Stimulated activated CD8-positive, alpha-beta memory T cell treated with anti-CD3 and anti-CD28 coated beads, Interleukin-7, amount 100 ng/mL, for 24 hours (primary cell): ENCODE measurements at places on chromosomes 7 and 10.
A peak's percentile ranks its signal among the peaks of the same experiment; 100 is the strongest.

DNA sequence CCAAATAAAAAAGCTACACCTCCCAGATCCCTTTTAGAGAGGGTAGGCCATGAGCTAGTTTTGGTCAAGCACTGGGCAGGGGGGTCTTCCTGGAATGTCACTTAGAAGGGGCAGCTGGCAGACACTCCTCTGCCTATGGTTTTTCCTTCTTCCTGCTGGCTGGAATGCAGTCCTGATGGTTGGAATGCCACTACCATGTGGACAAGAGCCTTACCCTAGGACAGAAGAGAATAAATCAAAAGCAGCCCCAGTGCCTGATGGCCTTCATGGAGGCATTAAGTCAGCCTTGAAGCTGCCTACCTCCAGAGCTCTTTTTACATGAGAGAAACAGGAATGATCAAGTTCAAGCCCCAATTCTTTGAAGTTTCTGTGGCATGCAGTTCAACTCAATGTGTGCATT lies 43.5 kb upstream of the SORBS1 start:
- no peak for DNase-seq

DNA sequence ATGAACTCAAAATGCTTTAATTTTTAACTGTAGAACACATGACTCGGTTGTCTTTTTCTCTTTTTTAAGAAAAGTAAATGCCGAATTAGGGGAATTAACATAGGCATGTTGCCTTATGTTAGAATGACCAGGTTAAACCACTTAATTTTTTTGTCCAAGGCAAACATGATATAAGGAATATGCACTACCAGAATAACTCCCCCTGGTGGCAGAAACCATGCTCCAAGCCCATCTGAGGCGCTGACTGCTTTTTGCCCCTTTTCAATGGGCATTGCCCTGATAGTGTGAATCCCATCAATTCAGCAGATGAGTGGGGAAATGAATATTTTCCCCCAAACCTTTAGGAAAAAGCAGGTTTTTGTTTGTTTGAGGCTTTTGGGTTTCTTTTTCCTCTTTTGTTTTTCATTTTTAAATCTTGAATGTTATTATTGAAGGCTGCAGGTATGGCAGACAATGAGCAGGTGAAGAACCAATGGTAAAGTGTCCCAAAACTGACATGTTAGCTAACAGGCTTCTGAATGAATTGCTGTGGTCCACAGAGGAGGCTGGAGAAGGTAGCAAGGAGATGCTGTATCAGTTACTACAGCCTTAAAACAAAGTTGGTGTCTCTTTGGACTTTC lies 284.3 kb downstream of the SORCS3 start:
- DNase-seq: no peak

- no peak for DNase-seq
Observed at GRCh38 chr7:48255046-48255445, 83.8 kb downstream of the ABCA13 start.

GRCh38 chr10:123252779-123253178 lies 98.6 kb downstream of the BUB3 start:
- no peak for DNase-seq

DNA sequence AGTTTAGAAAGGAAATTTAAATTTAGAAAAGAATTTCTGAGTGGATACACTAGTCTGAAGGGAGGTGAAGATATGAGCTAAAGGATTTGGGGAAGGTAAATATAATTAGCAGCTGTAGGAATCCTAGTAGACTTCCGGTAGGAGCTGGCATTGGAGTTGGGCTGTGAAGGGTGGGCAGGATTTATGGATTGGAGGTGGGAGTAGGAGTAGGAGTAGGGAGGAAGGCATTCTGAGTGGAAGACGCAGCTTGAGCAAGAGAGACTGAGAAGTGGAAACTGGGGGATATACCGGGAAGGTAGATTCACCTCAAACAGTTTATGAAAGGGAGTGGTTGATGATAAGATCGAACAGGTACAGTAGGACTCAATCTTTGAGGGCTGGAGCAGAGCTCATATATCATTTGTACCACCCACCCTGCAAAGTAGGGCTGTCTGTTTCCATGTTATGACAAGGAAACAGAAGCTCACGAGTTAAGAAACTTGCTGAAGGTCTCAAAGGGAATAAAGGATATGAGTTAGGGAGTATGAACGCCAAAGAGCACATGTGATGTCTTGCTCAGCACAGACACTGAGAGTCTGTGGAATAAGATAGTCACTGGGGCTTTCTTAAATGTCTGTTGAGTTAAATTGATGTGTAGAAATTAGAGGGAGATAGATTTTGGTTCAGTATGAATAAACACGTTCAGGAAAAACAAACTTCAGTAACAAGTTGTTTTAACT lies 81.6 kb downstream of the RPS24 start:
- no peak for DNase-seq

GRCh38 chr7:147411096-147411495 lies 1179.5 kb upstream of the C7orf33 start:
- DNase-seq: no peak

DNA sequence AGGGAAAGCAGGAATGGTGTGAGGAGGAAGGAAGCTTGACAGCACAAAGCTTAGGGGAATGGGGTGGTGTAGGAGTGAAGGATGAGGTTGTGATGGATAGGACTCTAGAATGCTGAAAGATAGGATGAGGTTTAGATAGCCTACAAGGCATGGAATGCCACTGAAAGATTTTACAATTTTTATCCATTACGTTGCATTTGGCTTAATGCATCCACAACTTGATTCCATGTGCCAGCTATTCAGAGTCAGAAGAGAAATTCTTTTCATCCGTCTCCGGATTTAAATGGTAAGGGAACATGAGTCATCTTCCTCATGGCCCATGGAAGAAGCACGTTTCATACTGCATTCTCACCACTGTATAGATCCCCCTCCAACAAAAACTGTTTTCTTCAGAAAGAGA lies 212.4 kb upstream of the BMPER start:
- DNase-seq: no peak

GRCh38 chr10:119245272-119245671 lies 37.9 kb downstream of the GRK5 start:
- no peak for DNase-seq

- no peak for DNase-seq
Observed at GRCh38 chr7:45161842-45162241, 4.3 kb downstream of the RAMP3 start.

GRCh38 chr7:132073920-132074589 lies 502.2 kb downstream of the PLXNA4 start:
- DNase-seq: no peak

DNA sequence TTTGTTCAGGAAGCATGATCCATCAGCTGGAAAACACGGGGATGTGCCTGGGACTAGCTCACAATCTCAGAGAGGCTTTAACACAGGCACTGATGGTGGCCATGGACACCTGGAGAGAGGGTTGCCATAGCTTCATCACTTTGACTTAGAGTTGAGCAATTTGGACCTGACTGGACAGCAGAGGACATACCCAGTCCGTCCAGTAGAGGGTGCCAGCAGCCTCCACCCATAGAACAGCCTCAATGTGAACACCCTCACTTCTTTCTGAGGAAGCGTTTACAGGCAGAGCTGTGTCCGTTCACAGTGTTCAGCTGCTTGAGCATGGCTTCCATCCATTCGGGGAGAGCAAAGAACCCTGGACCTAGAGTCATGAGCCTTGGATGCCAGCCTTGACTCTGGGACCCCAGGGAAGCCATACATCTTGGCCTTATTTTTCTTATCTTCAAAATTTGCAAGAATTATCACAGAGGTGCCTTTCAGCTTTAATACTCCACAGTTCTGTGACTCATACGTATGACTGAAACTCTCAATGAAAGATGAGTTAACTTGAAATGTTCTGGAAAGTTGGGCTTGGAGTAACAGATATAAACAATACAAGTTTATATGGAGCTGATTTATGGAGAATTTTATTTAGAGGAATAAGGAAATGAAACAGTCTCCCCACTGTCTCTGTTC lies 302.9 kb upstream of the PODXL start:
- peak; percentile 26 for DNase-seq

GRCh38 chr10:21473135-21473534 lies 52.3 kb downstream of the SKIDA1 start:
- no peak for DNase-seq

DNA sequence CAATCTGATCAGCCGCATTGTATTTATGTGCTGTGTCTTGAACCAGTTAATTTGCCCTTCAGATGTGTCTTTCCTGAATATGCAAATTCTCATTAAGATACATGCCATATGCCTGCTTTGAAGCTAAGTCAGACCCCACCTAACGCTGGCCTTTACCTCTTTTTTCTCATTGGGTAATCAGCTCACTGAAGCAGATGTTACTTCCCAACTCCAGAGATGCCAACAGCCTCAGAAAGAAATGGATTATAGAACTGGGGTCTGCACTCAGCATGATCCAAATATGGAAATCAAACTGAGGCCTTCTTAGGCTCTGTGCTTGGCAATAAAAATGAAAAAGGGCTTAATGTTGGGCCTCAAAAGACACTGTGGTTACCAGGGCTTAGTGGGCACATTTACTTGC lies 113.9 kb downstream of the FZD1 start:
- DNase-seq: no peak

GRCh38 chr7:157807510-157807909 lies 470.7 kb downstream of the DNAJB6 start:
- no peak for DNase-seq

GRCh38 chr7:90613088-90613498 lies 17.0 kb downstream of the CDK14 start:
- DNase-seq: no peak

GRCh38 chr7:151179287-151179860 lies 7.7 kb downstream of the ASB10 start:
- no peak for DNase-seq

GRCh38 chr10:102581981-102582580 lies 62.2 kb upstream of the TRIM8 start:
- no peak for DNase-seq

GRCh38 chr10:26391701-26392695 lies 46.1 kb upstream of the APBB1IP start:
- DNase-seq: no peak

- no peak for DNase-seq
Observed at GRCh38 chr10:12960334-12960898, 41.1 kb downstream of the CCDC3 start.

GRCh38 chr10:9158675-9159074 lies 1104.2 kb downstream of the GATA3 start:
- DNase-seq: no peak

- no peak for DNase-seq
Observed at GRCh38 chr10:43461950-43462349, 25.0 kb downstream of the ZNF487 start.

GRCh38 chr10:35004651-35005050 lies 85.5 kb downstream of the CUL2 start:
- no peak for DNase-seq
